GM23338 (cell line): ENCODE measurements at places on chromosomes 3 and 15. TPM values are rescaled to one million over a fixed set of nuclear protein-coding genes. Genes with fewer than 3 reads are reported as not detected.

PYGO1 gene
- total RNA-seq = 0.50 and 0.52 TPM in 2 replicates

PLSCR2 gene
- total RNA-seq = not detected in 2 replicates

KLHDC8B gene
- 11.1 and 15.0 TPM in 2 replicates for total RNA-seq

GOLGA6A gene
- total RNA-seq = 2.1 and 7.5 TPM in 2 replicates

LSAMP gene
- 1.6 and 2.0 TPM in 2 replicates for total RNA-seq

CHRNA3 gene
- 1.3 and 2.9 TPM in 2 replicates for total RNA-seq

COX5A gene
- total RNA-seq = 190 and 292 TPM in 2 replicates

TERC gene
- 206 and 432 TPM in 2 replicates for total RNA-seq

MYH15 gene
- total RNA-seq = 0.04 and 0.07 TPM in 2 replicates

CAPN3 gene
- total RNA-seq = 1.1 and 2.1 TPM in 2 replicates

TJP1 gene
- 108 and 116 TPM in 2 replicates for total RNA-seq

ANKRD63 gene
- total RNA-seq = 0.59 and 0.74 TPM in 2 replicates

SNTN gene
- not detected in 2 replicates for total RNA-seq

- no peak for DNase-seq
These were observed 16.6 kb upstream of the APH1B start for GRCh38 chr15:63260791-63261190.

GRCh38 chr3:49020330-49021212 lies 1.4 kb upstream of the NDUFAF3 start:
- DNase-seq = peak; percentile 66

GRCh38 chr3:61530355-61530754 lies 31.0 kb upstream of the PTPRG start:
- DNase-seq = peak; percentile 85

DNA sequence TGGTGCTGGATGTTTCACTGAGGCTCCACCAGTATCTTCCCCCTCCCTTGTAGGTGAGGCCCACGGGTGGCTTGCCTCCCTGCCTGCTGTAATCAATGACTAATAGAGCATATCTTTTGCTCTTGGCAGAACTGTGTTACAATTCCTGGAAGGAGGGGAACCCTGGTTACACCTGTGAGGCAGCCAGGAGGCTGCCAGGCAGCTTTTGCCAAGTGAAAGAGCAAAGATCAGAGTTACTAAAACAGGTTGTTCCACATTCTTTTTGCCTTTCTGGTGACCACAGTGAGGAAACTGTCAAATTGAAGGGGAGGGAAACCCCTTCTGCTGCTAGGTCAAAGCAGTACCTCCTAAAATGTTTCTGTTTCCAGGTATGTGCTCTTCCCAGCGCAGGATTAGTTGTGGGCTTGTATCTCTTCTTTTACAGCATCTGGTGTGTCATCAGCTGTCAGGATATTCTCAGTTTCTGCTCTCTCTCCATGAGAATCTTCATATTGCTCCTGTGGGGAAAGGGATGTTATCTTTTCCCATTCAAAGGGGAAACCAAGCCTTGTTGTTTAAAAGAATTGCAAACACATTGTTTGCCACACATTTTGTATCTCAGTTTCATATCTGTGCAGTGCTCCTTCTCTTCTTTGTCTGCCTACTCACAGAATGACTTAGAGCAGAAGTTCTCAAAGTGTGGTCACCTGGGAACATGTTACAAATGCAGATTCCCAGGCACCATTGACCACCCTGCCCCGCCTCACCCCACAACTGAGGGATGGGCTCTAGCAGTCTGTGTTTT lies 137.4 kb upstream of the UMPS start:
- peak; percentile 72 for DNase-seq

DNA sequence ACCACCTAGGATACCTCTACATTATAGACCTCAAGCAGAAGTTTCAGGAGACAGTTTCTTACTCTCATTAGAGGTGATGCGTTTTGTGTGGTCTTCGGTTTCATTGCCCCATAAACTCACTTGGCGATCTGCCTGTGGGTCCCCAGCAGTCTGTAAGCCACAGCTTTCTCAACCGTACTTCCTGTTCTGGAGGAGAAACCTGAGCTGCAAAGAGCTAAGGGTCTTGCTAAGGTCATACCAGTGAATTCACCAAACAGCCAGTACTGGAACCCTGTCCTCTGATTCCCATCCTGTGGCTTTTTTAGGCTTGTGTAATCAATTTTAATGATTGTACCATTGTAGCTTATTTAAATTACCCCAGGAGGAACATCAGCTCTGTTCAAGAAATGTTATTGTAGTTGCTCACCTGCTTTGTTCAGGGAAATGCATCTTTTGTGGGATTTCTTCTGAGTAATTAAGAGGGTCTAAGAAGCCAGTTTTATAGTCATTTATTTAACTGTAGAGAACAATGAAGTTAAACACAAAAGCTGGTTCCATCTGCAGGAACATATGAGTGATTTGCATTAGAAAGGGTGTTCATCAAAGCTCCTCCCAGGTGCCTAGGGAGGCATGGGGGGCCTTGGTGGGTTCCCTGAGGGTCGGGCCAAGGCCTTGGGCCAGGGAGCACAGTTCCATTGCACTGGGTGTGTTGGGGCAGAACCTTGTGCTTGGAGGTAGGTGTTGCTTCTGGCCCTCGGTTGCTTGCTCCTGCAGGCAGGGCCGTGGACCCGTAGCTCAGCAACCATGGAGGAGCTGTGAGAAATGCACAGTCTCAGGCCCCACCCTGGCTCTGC lies 69.6 kb downstream of the APBA2 start:
- DNase-seq = no peak

- DNase-seq = no peak
These were observed 4.7 kb upstream of the CLDN1 start for GRCh38 chr3:190326930-190327329.

DNA sequence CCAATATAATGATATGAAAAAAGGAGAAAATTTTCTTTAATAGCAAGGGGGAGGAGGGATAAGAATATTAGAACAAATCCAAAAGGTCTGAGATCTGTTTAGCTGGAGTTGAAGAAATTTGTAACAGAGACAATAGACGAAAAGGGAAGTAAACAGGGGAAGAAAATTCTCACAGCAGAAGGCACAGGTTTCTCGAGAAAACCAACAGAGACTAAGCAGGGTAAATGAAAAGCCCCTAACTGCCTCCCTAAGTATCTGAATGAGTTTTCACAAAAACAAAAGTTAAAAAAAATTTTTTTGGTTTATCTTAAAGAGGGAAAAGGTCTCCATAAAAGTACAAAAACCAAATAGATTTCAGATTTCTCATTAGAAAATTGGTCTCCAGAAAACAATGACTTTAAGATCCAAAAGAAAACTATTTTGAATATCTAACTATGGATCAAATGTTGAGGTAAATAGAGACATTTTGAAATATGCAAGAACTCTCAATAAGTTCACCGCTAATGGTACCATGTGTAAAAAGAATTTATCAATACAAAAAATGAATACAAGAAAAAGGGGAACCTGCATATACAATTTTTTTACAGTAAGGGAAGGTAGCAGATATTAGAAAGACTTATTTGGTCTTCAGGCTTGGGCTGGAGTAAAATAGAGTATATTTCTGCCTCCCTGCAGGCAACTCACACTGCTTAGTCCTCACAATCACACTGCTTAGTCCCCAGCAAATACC lies 23.9 kb upstream of the NEK10 start:
- DNase-seq = no peak

DNA sequence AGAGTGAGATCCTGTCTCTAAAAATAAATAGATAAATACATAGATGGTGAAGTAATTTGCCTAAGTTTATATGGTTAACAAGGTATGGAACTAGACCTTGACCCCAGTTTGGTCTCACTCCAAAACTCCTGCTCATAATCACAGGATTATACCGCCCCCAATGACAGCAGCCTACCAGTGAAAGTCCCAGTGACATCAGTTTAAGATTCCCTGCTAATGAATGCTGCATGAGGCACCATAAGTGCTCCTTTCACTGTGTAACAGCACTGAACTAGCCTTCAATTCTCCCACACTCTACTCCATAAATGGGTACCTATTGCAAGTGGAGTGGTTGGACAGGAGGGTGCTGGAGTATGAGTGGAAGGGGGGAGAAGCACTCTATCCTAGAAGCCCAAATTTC lies 23.7 kb upstream of the THSD4 start:
- DNase-seq = no peak

GRCh38 chr15:80514071-80514780 lies 110.0 kb downstream of the ARNT2 start:
- DNase-seq = no peak

DNA sequence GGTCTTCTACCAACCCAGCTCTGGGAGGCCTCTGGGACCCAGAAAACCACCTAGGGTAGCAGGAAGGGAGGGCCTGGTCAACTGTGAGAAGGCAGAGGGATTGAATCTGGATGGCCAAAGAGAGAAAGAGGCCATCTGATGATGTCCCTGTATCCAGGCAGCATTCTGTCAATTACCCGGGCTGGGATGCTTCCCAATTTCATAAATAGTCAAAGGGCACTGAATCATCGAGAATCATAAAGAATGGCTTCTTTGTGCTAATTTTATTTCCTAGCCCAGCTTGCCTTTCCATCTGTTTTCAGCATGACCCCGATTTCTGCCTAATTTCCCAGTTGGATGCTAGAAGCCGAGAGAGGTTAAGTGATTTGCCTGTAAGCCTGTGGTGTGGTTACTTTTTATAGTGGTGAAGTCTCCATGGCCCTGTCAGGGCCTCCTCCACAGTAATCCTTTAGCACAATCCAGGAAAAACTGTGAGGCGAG lies 129.2 kb downstream of the FAM43A start:
- no peak for DNase-seq

DNA sequence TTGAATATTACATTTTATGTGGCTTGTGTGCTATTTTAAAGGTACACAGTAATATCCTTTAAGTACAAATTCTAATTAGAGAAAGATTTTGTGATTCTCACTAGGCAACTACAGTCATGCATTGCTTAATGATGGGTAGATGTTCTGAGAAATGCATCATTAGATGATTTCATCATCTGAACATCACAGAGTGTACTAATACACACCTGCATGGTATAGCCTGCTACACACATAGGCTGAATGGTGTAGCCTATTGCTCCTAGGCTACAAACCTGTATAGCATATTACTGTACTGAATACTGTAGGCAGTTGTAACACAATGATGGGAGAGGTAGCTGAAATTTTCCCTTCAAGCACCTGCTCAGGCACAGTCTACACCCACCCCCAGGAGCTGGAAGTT lies 217.4 kb upstream of the EOMES start:
- DNase-seq = no peak

GRCh38 chr3:145952536-145952935 lies 208.4 kb downstream of the PLOD2 start:
- DNase-seq = no peak

DNA sequence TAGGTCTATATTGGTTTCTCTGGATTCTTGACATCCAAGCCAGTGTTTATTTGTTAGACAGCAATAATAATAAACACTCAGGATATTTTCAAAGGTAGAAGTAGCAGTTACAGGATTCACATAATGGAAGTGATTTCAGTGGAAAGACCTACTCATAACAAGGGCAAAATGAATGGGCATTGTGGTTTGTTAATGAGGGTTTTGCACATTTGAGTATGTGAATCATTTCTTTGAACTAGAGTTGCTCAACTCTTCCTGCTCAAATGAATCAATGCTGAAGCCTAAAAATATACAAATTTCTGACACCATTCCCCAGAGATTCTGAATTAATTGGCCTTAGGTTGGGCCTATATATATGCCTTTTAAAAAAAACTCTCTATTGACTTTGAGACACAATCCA lies 4.1 kb upstream of the COL6A5 start:
- DNase-seq = no peak

DNA sequence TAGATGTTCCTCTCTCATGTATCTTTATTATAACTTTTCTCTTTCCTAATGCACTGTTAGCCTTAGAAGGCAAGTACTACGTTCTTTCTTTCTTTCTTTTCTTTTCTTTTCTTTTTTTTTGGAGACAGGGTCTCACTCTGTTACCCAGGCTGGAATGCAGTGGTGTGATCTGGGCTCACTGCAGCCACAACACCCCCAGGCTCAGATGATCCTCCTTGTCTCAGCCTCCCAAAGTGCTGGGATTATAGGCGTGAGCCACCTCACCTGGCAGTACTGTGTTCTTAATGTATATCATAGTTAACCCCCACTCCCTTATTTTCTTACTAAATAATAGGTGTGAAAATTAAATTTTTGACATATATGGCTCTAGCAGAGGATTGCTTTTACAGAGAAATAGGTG lies 23.1 kb downstream of the IQGAP1 start:
- DNase-seq = no peak

- DNase-seq = no peak
These were observed 128.7 kb upstream of the MB21D2 start for GRCh38 chr3:193046371-193046770.

GRCh38 chr15:32676169-32676568 lies 34.7 kb downstream of the SCG5 start:
- DNase-seq = no peak

DNA sequence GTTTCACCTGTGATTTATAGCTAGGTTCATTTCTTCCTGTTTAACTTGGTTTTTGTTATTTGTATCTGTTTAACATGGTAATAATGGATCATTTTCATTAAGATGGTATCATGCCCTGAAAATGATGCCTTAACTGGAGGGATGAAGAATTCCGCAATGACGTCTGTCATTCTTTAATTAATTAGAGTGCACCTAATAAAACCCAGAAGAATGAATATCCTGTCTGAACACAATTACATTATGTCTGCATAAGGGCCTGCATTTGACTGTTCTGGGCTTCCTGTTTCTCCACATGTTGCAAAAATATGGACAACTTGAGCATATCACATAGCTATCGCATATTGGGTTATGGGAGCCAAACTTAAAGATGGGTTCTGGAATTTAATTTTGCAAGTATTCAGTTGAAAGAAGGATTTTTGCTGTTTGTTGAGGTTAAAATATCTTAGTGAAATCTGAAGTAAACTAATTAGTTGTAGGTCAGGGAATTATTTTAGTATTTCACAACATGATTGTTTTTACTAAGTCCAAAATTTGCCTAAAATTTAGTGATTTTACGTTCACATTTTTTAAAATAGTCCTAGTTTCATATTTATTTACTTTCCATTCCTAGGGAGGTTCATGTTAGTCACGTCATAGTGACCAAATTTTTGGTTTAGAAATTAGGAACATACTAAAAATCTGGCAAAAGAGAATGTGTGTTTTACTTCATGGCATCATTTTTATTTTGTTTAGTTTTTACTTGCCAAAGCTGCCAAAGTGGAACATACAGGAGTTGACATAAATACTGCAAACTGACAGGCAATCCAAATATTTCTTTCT lies 321.0 kb upstream of the TGFBR2 start:
- no peak for DNase-seq

DNA sequence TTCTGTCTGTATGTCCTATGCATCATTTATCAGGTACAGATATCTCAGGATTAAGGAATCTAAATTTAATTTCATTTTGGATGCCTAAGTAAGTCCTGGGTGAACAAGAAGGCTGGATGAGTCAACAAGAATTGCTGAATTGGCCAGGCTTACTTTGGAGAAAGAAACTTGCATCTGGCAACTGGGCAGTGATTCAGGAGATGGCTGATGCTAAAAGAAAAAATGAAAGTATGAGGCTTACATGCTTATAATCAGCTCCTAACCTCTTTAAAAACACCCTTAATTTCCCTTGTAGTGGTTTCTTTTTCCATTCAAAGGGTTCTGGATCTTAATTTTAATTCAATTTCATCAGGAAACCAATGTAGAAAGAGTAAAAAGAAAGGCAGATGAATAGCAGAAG lies 228.8 kb upstream of the PEX5L start:
- no peak for DNase-seq
